ENCODE measurements at places on chromosomes 13 and 19.

DNA sequence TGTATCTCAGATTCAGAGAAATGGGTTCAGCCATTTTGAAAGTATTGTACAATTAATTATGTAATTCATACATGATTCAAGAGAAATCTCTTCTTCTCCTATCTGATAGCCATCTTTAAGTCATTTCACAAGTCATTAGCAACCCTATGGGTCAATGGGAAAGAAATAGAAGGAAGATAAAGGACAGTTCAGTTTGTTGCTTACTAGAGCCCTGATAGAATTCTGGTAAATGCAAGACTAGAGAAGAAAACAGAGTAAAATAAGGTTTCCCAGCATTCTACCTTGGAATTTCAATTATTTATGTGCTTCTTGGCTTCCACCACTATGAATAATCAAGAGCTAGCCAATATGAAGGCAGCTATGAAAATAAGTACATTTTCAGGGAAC is 117.7 kb downstream of the LHFPL6 start:
- DNase-seq: no peak

DNA sequence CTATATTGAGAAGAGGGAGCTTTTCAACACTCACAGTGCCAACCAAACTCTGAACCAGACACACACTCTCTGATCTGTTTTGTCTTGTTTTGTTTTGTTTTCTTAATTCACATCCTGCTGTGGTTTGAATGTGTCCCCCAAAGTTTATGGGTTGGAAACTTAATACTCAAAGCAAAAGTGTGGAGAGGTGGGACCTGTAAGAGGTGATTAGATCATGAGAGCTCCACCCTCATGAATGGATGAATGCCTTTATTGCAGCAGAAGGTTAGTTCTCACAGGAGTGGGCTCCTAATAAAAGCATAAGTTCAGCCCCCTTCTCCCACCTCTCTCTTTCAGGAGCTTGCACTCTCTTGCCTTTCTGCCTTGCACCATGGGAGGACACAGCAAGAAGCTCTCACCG is 957.1 kb downstream of the PCDH9 start:
- DNase-seq: no peak

GRCh38 chr13:43573802-43574514 is 212.8 kb downstream of the ENOX1 start:
- DNase-seq: no peak

DNA sequence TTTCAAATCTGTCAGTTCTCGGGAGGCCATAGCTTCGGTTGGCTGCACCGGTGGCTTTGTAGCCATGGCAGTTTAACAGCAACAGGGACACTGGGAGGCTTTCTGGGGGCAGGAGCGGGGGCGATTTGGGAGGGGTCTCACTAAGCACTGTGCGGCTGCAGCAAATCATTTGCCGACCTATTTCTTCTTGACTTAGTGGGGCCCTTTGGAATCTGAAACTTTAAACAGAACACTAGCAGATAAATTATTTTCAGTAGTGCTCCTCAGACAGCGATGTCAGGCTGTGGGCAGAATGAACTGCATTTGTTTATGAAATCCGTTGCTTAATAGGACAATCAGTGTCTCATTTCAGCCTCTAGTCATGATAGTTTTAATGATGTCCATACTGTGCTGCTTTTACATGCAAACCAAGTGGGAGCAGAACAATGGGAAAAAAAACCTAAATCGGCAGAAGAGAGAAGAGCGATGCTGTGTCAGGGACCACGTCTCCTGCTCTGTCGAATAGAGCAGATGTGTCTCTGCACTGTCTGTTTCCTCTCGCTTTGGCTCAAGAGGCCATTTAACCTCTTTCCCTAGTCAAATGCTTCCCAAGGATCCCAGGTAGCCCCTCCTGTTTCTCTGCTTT is 211.9 kb downstream of the OLFM4 start:
- no peak for DNase-seq

GRCh38 chr19:17296273-17296672 is 7.0 kb downstream of the ABHD8 start:
- DNase-seq: no peak

GRCh38 chr13:101686003-101686402 is 233.5 kb downstream of the ITGBL1 start:
- no peak for DNase-seq

DNA sequence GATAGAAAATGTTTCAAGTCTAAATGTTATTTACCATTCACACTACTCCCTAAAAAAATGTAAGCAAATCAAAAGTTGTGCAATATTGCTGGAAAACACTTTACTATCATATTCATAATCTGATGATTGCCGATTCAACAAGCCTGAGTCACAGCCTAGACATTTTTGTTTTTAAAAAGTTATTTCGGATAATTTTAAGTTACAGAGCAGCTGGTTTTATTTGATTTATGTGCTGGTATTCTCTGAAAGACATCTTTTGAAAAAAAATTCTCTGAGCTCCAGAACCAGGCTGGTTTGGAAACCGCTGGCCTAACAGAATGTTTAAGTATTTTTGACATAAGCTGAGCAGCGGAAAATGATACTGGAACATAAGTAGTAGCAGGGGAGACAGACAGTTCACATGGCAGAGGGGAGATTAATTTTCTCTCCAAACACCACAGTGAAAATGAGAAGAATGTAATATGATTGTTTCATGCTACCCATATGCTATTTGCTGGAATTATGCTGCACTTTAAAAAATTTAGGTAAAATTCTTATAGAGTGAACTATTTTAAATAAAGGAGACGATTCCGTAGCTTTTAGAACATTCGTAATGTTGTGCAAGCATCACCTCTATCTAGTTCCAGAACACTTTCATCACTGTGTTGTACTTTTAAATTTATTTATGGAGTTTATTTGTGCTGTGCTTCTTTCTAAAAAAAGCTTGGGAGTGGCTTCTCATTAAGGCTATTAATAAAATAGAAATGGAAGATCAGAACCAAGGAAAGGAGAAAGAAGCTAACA is 36.1 kb downstream of the TBC1D4 start:
- DNase-seq: no peak

DNA sequence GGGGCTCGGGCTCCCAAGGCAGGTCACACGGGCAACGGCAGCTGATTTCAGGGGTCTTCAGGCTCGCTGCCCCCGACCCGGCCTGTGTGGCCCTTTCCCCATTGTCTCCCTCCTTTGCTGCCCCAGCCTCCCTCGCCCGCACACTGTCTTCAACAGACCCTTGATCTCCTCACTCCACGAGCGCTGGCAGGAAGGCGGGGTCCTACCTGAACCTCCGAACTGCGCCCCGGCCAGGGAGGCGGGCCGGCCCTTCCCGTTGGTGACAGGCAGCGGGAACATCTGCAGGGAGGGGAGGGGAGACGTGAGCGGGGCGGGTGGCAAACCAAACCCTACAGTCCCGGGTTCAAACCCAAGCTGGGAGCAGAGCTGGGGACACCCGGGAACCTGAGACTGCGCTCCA is 6.3 kb downstream of the TCF3 start:
- DNase-seq: no peak

GRCh38 chr13:73898899-73899298 is 235.3 kb downstream of the KLF12 start:
- no peak for DNase-seq

All from HS-27A (cell line).